H7 (cell line): ENCODE measurements at places on chromosomes 3 and 15. TPM values are rescaled to one million over a fixed set of nuclear protein-coding genes. Genes with fewer than 3 reads are reported as not detected.

DNA sequence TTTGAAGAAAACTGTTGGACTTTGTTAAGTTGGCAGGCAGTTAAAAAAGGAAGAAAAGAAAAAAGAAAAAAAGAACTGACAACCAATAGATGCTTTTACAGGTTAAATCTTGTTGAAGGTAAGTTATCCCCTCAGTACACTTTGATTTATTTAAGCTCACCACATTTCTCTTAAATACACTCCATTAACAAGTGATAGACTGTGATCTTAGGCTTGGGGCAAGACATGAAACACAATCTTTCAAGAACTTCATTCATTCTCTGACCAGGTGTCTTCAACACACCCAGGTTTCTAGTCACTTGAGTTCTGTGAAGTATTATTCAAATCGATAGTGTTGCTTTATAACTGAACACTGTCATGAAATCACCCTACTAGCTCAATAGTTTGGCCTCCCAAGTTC is 751.9 kb downstream of the ROBO1 start:
- no peak for DNase-seq

DNA sequence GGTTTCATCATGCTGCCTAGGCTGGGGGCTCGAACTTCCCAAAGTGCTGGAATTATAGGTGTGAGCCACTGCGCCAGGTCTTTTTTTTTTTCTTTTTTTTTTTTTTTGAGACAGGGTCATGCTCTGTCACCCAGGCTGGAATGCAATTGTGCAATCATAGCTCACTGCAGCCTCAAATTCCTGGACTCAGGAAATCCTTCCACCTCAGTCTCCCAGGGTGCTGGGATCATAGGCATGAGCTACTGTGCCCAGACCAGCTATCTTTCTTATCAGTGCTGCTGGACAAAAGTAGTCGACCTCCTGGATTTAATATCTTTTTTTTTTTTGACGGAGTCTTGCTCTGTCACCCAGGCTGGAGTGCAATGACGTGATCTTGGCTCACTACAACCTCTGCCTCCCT is 60.8 kb downstream of the TFDP2 start:
- no peak for DNase-seq

DNA sequence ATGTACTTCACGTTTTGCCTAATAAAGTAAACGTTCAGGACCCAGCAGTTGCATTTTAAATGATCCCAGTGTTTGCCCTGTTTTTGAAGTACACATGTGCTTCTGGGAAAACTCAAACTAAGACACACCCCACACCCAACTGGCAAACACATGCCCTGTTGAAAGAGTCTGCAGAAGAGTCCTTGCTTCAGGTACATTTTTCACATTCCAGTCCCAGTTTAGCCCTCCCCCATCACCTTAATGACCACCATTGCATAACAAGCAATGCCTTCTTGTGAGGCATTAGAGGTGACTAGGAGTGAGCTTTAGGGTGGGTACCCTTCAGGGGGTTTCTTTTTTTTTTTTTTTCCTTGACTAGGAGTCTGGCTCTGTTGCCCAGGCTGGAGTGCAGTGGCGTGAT is 322.3 kb downstream of the CNTN4 start:
- peak; percentile 37 for DNase-seq

GRCh38 chr15:92407916-92408315 is 14.2 kb downstream of the ST8SIA2 start:
- DNase-seq = no peak

GRCh38 chr15:74132681-74133651 is 2.6 kb downstream of the ISLR2 start:
- DNase-seq = peak; percentile 75

DNA sequence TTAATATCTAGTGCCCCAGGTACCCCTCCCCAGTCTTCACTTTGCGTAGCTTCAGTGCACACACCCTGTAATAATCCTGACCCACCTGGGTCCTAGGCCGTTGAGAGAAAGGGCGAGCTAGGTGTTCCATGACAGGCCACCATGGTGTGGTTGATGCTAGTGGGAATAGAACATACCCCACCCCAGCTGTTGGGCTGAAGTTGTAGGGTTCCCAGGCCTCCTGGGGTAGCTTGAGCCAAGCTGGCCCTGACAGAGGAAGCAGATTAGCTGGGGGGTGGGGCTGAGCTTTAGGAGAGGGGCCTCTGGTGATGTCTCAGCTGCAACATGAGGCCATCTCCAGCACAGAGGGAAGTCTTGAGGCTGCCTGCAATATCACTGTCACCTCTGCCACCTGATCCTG is 40.5 kb downstream of the RAB11A start:
- DNase-seq = peak; percentile 12

DNA sequence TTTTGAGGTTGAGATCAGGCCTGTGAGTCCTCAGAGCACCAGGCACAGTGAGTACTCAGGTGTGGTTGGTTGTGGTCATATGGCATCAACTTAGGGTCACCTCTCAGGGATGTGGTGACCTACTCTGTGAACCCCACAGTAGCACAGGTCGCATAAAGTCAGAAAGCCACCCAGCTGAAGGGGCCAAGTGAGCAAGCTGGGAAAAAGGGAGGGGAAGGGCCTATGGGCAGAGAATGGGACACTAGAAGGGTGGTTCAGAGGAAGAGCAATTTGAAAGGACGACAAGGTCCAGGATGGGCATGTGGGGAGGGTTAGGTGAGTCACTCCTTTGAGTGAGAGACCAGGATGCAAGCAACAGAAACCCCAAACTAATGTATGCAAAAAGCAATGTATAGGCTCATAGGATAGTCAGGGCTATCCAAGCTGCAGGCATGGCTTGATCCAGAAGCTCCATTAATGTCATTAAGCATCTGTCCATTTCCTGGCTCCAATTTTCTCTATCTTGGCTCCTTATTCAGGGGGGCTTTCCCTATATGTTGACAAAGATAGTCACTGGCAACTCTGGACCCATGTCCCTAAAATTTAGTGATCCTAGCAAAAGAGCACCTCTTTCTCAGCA is 33.5 kb downstream of the HMCES start:
- no peak for DNase-seq

DNA sequence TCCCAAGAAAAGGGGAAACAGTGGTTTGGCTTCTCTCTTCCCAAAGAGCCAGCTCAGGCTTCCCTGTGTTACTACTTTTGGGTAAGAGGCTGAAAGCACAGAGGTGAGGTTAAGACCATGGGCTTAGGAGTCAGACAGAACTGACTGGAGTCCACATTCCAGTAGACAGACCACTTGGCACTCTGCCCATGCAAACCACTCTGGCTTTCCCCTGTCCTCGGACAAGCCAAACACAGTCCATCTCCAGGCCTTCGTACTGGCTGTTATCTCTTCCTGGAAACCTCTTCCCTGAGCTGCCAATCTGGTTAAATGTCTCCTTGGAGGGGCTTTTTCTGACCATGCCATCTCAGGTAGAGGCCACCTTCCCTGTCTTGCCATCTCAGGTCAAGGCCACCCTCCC is 53.1 kb upstream of the FAM3D start:
- DNase-seq = no peak

DNA sequence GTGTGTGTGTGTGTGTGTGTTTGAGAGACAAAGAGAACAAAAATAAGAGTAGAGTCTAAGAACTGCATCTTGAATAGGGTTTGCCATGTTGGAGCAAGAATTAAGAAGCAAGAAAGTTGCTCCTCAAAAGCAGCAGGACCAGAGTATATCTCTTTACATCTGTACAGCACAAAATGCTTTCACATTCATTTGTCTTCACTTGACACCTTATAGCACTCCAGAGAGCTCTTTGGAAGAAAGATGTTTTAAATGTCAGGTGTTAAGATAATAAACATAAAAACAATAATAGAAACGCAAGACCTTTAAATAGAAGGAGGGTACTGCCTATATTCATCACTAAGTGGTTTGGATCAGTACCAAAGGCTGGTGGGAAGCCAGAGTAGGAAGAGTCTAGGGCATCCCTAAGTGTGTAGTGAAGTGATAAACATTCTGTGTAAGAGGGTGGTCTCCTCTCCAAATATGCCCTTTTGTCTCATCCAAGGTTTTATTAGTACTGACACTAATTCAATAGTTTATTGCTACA is 19.1 kb upstream of the LSAMP start:
- DNase-seq = no peak

- no peak for DNase-seq
These were observed 62.5 kb upstream of the FOXB1 start for GRCh38 chr15:59941612-59942011.

- DNase-seq = no peak
These were observed 198.8 kb downstream of the KLHL25 start for GRCh38 chr15:85595804-85596536.

- no peak for DNase-seq
These were observed 32.1 kb downstream of the FAM174B start for GRCh38 chr15:92623435-92623834.

- DNase-seq = no peak
These were observed 105.7 kb upstream of the TBC1D5 start for GRCh38 chr3:17848102-17848501.

DNA sequence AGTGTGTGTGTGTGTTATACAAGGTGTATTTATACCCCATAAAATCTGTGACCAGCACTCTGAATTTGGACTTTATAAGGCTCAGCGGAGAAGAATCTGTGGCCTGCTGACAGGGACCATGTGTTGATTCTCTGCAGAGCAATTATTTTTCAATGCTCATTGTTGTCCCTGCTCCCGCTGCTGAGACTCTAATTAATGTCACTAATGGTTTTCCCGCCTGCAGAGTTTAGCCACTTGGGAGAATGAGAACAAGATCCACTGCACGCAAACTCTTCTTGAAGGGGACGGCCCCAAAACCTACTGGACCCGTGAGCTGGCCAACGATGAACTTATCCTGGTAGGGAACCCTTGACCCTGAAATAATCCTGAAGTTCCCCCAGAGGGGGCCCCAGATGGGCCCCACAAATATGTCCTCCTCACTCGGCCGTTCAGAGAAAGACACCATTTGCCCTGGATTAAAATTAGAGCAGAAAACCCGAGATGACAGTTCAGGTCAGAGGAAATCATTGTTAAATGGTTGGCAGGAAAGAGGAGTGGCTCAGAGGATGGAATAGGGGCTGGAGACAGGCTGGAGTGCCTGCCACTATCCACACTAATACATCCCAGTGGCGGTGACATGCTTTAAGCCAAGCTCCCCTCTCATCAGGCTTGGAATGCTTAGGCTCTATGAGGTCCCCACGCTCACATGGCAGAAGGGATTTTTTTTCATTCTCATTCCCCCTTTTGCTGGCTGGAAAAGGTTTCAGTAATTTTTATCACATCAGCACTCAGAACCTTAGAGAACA is 3.3 kb downstream of the CRABP1 start:
- no peak for DNase-seq

DNA sequence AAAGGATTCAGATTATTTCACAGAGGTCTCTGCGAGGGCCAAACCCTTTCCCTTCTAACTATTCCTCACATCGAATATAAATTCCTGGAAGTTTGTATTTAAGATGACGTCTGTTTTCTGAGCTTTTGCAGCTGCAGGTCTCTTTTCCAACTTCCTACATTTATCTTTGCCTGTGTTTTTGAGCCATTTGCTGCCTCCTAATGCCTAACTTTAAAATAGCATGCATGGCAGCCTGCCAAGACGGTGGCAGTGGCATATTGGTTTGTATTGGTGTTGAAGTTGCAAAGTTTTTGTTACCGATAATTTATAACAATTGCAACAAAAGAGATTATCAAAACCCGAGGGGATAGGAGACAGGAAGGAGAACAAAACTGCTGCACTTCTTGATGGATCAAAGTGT is 187.1 kb upstream of the DNAJC19 start:
- DNase-seq = peak; percentile 28

- DNase-seq = no peak
These were observed 48.7 kb downstream of the BFSP2 start for GRCh38 chr3:133448478-133449122.

DNA sequence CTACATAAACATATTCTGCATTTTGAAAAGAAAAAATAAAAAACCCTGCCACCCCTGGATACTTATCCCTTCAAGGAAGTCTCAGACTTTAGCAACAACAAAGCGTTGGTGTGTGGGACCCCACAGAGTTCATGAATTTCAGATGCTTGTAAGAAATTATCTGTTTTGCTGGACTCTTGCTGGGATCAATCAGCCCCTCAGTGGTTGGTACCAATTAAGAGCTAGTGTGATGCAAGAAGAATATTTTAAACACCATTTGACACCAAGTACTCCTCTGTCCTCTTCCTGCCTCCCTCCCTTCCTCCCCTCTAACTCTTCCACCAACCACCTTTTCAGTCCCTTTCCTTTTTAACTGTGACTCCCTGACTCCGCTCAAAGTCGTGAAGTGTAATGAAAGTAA is 51.5 kb downstream of the SST start:
- DNase-seq = peak; percentile 20

DNA sequence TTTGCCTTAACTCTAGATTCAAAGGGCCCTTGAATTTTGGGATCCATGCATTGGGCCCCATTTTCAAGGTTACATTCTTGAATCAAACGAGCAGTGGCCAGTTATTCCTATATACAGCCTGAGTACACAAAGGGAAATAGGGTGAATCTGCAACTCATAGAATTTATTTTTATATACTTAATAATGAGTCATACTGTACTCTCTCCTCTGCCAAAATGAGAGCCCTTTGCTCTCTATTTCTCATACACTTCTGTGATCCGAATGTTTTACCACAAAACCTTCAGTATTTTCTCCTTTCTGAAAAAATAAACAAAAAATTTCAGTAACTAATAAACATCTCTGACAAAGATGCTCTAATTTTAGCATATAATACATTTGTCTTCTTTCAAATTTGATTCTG is 116.7 kb downstream of the SERPINI1 start:
- DNase-seq = no peak

DNA sequence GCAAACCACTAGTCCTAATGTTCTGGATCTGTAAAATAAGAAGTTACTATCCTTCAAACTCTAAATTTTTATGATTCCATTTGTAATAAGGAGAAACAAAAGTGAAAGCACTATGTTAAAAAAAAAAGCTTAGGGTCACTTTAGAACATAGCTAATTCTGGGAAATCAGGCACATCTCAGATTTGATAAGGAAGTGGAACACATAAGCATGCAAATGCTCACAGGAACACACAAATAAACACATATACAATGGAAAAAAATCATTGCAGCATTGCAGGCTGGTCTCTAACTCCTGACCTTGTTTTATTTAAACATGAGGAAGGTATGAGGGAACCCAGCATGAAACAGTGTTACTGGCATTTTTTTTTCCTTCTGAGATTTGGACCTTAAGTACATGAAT is 63.2 kb upstream of the TNFSF10 start:
- no peak for DNase-seq

- peak; percentile 54 for DNase-seq
These were observed 55.0 kb downstream of the CFAP20DC start for GRCh38 chr3:58994746-58995330.

DNA sequence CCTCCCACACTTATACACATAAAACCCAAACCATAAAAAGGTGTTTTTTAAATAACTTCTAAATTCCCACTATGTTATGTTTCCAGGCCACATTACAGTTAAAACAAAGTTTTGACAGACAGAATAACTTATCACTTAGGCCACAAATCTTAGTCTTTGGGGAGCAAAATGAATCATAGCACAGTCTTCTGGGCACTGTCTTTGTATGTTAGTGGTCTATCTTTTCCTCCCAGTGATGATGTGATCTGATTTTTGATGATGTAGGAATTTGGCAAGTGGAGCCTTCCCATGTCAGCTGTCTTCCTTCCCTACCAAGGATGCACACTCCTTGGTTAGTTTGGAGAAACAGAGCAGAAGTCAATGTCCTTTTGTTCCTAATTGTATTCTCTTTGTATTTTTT is 67.3 kb downstream of the THSD4 start:
- no peak for DNase-seq

IGSF10 gene
- total RNA-seq = 0.04 and 0.21 TPM in 2 replicates

GREM1 gene
- 0.38 and 2.0 TPM in 2 replicates for total RNA-seq

TADA3 gene
- 76.0 and 79.6 TPM in 2 replicates for total RNA-seq

ISLR gene
- 15.1 and 20.5 TPM in 2 replicates for total RNA-seq

TIPARP gene
- 13.3 and 13.4 TPM in 2 replicates for total RNA-seq

TNFSF10 gene
- not detected in 2 replicates for total RNA-seq

SUCLG2 gene
- total RNA-seq = 41.4 and 52.7 TPM in 2 replicates

C3orf85 gene
- not detected in 2 replicates for total RNA-seq

TMEM266 gene
- 5.4 and 6.3 TPM in 2 replicates for total RNA-seq

LRRIQ4 gene
- 0.15 TPM in 1 of 2 replicates, not detected in the other for total RNA-seq
